Central memory CD8-positive, alpha-beta T cell (primary cell): ENCODE measurements at places on chromosomes 7 and 10.

GRCh38 chr7:55484834-55485233, 87.5 kb downstream of the VOPP1 start:
- no peak for DNase-seq

DNA sequence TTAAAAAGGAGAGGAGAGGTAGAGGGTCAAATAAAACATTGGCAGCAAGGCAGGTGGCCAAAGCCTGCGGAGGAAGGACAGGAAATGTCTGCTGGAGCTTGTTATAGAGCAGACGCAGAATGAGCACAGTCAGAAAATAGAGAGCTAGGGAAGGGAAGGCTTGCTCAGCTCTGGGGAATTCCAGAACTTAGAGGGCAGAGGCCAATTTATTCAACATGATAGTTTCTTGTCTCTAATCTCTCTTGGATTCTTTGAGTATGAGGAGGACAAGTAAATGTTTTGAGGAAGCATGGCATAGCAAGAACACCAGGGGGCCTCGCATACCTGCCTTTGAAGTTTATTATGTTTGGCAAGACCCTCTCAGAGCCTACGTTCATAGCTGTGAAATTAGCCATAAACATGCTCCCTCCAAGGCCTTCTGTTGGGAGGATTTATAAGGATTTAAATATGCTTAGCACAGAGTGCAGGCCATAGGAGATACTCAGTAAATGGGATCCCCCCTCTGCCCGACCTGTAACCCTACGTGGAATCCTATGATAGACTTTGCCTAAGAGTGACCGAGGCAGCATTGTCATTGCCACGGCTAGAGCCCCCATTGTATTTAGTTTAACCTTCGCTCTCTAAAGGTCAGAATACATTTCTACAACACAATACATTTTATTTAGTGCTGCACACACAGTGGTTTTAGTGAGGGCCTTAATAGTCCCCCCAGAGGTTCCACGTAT, 293.9 kb downstream of the CCDC3 start:
- no peak for DNase-seq

- DNase-seq, result no peak
Observed at GRCh38 chr7:19317461-19317860, 172.2 kb upstream of the FERD3L start.

- no peak for DNase-seq
Observed at GRCh38 chr10:1874533-1874932, 137.2 kb upstream of the ADARB2 start.

- no peak for DNase-seq
Observed at GRCh38 chr10:111130471-111130870, 53.6 kb downstream of the ADRA2A start.

DNA sequence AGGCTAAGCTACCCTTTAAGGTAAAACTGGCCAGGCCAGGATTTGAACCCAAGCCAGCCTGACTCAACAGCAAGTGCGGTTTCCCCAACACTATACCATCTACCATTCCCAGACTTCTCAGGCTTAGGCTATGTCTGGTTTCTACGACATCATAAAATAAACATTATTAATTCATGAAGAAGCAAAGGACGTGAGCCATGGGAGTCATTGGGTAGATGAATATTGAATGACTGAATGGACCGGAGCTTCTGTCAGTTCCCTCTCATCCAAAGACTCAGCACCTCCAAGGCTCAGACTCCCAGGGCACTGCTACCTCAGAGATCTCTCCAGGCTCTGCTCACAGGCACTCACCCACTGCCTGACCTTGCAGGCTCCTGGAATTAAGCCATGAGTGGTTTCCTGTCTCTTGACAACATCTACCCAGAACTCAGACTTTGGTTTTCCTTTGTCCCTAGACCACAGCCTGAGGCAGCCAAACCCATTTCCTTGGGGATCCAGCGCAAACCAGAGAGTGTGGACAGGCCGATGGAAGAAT, 64.6 kb upstream of the STEAP1B start:
- DNase-seq, result no peak

DNA sequence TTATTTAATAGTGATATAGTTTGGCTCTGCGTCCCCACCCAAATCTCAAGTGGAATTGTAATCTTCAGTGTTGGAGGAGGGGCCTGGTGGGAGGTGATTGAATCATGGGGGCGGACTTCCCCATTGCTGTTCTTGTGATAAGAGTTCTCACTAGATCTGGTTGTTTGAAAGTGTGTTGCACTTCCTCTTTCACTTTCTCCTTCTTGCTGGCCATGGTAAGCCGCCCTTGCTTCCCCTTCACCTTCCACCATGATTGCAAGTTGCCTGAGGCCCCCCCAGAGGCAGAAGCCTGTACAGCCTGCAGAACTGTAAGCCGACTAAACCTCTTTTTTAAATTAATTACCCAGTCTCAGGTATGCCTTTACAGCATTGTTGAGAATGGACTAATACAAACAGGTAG, 101.4 kb downstream of the MTPAP start:
- DNase-seq, result no peak

- no peak for DNase-seq
Observed at GRCh38 chr10:5481121-5481520, 18.2 kb downstream of the CALML5 start.

DNA sequence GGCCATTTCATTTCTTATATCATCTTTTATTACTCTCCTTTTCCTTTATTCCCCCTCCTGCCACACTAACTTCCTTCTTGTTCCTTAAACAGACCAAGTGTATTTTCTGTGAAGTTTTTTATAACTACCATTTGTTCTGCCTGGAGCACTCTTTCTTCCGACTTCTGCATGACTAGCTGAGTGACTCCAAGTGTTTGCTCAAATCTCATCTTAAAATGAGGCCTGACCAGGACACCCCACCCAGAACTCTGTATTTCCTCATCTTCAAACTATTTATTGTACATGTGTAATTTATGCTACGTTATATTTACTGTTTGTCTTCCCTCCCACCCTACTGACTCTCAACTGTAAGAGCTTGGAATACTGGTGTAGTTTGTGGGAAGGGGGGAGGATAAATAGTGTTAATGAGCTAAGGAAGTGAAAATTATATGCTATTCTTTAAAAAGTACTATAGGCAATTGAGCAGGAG, 3.2 kb downstream of the MINDY3 start:
- DNase-seq, result no peak

DNA sequence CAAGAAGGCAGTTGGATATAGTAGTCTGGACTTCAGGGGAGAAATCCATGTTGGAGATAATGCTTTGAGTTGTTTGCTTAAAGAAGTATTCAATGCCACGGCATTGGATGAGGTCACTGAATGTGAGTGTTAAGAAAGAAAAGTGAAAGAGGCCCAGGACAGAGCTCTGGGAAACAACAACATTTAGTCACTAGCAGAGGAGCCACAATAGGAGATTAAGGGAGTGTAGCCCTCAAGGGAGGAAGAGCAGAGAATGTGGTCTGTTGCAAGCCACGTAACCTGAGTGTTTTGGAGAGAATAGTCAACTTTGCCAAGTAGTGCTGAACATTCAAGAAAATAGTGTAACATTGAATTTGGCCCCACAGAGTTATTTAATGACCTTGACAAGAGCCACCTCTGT, 114.7 kb downstream of the MYO3A start:
- no peak for DNase-seq

- DNase-seq, result no peak
Observed at GRCh38 chr7:105639667-105640493, 58.6 kb upstream of the EFCAB10 start.

- no peak for DNase-seq
Observed at GRCh38 chr10:92492748-92493240, 81.1 kb downstream of the IDE start.

DNA sequence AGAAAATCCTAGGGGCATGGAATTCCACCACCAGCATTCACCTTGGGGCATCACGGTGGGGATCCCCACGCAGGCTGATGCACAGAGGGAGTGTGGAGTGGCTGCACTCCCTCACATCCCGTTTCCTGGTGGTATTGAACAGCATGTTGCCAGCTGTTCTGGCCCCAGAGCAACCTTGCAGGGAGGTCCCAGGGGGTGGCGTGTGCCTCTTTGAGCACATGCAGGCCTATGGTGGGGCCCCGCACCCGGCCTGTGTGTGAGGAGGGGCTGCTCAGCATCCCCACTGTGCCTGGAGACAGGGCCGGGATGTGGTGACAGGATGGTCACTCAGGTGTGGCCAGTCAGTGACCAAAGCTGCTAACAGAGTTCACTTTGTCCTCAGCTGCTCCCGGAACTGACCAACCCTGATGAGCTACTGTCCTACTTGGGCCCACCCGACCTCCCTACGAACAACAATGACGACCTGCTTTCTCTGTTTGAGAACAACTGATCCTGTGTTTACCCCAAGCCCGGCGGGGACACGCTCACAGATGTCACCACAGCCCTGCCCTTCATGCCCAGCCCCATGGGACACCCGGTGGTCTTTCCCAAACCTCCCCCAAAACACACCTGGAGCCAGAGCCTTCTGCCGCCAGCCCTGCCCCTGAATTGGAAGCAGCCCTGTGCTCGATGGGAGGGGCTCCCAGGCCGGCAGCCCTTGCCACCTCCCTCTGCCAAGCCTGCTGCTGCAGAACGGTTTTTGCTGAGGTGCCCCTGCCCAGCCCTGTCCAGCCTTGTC, 18.7 kb downstream of the ZMIZ2 start:
- DNase-seq, result no peak

- DNase-seq, result no peak
Observed at GRCh38 chr10:6396226-6396625, 183.8 kb downstream of the PRKCQ start.

DNA sequence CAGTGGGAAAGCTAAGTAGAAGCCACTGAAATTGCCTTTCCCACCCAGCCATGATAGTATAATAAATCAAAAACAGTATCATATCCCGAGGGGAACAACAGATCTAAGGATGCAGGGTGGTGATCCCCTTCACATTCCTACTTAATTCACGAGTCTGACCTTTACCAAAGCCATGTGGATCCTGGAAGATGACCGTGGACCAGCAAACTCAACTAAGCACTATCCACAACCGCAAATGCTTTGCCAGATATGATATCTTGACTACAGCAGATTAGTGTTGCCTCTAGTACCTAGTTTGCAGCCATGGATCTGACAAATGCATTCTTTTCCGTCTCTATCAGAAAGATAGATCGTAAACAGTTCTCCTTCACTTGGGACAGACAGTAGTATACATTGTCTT, 67.3 kb upstream of the IL6 start:
- DNase-seq, result no peak

- no peak for DNase-seq
Observed at GRCh38 chr7:122886357-122887081, at the start of gene CADPS2. TSS of gene CADPS2 (minus strand) at chr7:122886460. CDS start at chr7:122886337, 123 bp downstream.

GRCh38 chr7:101402835-101403234, 40.2 kb downstream of the COL26A1 start:
- no peak for DNase-seq

DNA sequence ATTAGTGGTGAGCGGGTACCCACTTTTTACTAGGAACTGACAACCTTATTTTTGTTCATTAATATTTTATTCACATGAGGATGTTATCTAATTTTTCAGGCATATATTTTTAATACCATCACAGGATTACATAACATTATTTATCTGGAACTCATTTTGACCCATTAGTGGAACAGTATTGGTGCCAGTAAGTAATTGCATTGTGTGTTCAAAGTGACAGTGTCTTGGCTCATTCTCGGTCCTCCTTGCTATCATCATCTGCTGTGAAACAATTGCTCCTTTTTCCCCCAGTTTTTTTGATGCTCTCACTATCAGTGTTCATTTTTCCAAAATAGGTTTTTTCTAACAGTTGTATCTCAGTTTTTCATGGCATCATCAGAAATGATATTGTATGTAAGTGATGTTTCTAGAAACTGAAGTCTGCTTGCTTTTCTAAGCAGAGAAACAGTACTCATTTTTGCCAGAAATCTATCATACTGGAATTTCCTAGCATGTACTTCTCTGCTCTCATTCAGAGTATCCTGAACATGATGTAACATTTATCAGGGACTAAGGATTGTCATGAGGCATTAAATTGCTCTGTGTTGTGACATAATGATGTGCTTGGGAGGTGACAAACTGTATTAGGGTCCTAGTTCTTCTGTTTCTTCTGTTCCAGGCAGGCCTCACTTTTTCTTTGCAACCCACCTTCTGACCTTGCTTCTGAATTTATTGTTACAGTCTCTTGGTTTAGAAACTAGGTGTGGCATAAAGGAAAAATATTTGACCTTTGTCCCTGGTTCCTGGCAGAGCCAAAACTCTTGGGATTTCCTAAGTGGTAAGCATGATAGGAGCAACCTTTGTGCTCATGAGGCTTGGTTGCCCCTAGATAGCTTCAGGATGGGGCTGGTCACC, 4.2 kb downstream of the NUB1 start:
- DNase-seq, result no peak

DNA sequence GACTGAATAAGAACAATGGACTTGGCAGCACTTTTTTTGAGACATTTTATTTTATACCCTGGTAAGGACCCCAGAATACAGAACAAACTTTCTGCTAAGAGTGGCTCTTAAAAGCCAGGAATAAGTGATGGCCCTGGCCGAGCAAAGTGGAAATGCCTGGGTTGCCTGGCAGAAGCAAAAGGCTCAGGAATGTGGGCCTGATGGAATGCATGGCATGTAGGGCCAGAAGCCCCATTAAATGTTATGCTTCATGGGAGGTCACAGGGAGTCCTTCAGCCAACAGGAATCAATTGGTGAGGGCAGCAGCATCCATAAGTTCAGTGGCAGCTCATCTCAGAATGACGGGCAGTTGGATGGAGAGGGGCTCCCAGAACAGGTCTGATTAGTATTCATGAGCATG, 301.5 kb upstream of the CACNA2D1 start:
- DNase-seq, result no peak

DNA sequence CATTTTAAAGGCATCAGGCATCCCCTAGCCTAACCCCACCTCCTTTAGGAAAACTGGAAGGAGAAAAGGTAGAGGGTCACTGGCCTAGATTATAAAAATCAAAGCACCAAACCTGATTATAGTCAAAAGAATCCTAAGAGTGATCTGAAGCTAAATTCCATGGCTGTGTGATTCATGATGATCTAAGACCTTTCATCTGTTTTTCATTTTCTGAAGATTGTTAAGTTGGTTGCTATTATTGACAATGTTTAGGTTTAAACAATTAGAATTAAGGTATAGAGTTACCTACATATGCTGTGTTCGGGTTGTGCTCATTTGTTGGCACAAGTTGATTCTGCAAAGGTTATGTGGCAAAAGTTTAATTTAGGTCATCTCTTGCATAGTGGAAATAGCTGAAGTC, 148.7 kb downstream of the BICC1 start:
- no peak for DNase-seq

DNA sequence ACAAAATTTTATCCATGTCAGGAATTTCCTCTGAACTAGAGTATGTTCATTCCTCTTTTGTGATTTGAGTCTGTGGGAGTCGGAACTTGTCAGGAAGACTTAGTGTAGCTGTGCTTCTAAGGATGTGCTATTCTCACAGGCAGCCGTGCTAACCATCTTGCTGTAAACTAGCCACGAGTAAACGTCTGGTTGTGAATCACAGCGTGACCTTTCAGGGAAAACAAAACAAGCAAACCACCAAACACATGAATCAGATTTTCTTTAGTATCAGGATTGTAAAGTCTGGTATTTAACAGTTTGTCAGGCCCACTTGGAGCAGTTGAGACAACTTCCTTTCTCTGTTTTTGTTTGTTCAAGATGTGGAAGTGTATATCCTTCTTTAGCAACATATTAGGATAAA, 32.0 kb downstream of the AUTS2 start:
- DNase-seq, result no peak

DNA sequence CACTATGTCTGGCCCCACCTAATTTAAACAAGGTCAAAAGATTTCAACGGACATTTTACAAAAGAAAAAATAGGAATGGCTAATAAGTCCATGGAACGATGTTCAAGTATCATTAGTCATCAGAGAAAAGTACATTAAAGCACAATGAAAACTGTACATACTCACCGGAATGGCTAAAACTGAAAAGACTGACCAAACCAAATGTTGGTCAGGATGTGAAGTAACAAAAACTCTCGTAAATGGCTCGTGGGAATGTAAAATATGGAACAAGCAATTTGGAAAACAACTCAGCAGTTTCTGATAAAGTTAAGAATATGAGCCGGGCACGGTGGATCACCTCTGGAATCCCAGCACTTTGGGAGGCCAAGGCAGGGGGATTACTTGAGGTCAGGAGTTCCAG, 65.7 kb upstream of the PARD3 start:
- DNase-seq, result no peak
